ENCODE measurements at places on chromosomes 2 and 18.

- no peak for DNase-seq
Measured at GRCh38 chr2:19519045-19519444, 160.6 kb upstream of the OSR1 start.

GRCh38 chr2:68426848-68427579 lies 40.1 kb downstream of the FBXO48 start:
- no peak for DNase-seq

- no peak for DNase-seq
Measured at GRCh38 chr2:28583899-28584553, 88.2 kb downstream of the PLB1 start.

- DNase-seq: no peak
Measured at GRCh38 chr2:14072338-14072737, 560.2 kb upstream of the LRATD1 start.

DNA sequence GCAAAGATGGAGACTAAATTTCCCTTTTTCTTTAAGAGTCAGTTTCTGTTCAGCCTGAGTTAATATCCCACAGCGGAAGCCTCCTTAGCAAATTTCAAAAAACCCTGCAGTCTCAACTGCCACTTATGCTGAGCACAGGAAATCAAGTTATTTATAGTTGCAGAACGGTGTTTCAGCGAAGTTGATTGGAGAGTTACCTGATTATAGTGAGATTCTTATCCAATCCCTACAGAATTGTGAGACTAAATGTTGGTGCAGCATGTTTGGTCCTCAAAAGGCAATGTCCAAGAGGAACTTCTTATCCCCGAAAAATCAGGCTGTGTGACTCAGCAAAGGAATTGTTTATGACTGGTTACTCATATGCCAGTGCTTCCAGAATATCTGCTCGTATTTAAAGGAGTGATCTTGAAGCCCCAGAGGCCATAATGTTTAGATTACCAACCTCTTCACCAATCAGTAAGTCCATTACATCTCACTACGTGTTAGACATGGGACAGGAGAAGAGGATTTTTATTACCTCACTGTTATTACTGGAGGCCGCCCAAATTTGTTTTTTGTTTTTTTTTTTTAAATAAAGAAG lies 67.9 kb downstream of the LRRFIP1 start:
- no peak for DNase-seq

- DNase-seq: no peak
Measured at GRCh38 chr2:73290049-73290839, 3.1 kb downstream of the EGR4 start.

DNA sequence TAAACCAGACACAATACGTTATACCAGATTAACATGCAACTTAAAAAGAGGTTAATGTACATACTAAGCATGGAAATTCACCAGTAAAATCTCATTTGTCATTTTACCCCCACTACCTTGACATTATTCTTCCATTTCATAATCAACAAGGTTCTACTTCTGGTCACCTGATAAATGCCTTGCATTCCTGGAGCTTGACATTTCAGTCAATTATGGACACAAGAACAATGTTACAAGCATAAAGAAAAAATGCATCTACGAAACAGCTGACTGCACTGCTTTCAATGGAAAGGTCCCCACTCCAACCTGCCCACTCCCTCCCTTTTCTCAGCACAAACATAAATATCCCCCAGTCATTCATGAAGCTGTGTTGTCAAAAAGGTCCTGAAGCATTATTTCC lies 31.4 kb downstream of the ARL5A start:
- DNase-seq: no peak

DNA sequence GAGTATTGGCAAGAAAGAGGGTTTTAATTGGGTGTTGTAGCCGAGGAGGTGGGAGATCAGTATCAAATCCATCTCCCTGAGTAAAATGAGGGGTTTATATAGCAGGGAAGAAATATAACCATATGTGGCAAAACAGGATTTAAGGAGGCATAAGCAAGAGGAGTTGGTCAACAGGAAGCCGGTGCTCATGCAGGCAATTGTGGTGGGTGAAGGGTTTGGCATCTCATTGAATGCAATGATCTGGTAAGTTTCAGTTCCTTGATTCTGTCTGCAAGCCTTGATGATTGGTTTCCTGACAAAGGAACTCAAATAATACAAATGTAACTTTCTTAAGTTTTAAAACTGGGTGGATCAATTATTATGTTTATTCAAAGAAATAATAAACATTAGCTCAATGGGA lies 564.4 kb upstream of the LINC00305 start:
- no peak for DNase-seq

DNA sequence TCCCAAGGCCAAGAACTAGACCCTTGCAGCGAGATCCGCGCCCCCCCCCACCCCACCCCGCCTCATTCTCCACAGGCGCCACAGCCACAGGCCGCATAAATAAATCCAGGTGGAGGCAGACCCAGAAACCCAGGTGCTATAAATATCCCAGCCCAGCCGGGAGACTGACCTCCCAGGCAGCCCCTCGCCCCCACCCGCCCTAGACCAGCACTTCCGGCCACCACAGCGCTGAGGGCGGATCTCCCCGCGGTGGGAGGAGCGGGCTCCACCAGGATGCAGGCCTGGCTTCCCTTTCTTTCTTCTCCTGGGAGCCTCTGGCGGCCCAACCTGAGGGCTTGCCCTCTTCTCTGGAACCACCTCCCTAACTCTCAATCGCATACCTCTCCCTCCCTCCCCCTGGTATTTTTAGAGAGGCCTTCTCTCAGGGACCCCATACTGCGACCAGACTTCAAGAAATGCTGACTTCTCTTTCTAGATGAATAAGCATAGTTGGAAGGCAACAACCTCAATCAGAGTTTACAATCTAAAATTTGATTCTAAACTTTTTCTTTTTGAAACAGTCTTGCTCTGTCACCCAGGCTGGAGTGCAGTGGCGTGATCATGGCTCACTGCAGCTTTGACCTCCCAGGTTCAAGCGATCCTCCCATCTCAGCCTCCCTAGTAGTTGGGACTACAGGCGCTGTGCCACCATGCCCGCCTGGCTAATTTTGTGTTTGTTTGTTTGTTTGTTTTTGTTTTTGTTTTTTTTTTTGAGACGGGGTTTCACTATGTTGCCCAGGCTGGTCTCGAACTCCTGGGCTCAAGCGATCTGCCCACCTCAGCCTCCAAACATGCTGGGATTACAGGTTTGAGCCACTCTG lies 55.0 kb downstream of the PKDCC start:
- DNase-seq: no peak

GRCh38 chr18:55506074-55506473 lies 81.9 kb downstream of the TCF4 start:
- DNase-seq: no peak

GRCh38 chr2:134668821-134669220 lies 50.0 kb downstream of the TMEM163 start:
- DNase-seq: no peak

GRCh38 chr18:22228976-22229375 lies 59.6 kb downstream of the GATA6 start:
- no peak for DNase-seq

GRCh38 chr18:392928-393573 lies 107.5 kb downstream of the COLEC12 start:
- no peak for DNase-seq

DNA sequence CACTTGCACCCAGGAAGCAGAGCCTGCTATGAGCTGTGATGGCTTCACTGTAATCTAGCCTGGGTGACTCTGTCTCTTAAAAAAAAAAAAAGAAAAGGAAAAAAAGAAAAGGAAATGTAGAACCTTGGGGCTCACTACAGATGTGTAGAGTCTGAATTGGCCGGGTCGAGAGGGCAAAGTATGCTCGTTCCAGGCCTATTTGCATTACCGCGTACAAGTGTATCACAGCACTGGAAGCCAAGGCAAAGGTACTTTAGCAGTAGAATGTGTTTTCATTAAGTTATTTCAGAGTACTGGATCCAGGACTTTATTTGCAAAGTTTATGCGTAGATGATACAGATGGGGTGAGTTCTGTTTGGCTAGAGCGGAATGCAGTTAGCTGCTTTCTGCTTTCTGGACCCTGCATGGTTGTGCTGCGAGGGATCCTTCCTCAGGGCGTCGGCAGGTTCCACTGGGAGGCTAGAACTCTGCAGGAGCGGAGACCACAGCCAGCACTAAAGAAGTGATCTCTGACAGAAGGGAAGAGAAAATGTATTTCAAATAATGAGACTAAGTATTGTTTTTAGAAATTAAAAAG lies 51.8 kb downstream of the LDLRAD4 start:
- DNase-seq: no peak

DNA sequence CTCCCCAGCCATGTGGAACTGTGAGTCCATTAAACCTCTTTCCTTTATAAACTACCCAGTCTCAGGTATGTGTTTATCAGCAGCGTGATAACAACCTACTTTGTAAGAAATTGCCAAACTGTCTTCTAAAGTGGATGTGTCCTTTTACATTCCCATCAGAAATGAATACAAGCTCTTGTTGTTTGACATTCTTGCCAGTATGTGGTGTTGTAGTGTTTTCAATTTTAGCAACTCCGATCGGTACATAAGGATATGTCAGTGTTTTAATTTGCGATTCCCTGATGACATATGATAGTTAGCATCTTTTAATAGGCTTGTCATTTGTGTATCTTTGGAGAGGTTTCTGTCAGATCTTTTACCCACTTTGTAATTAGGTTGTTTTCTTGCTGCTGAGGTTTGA lies 1156.3 kb upstream of the CRIM1 start:
- DNase-seq: no peak

- no peak for DNase-seq
Measured at GRCh38 chr2:170815746-170816503, 762 bp upstream of the GAD1 start.

- DNase-seq: no peak
Measured at GRCh38 chr18:23588836-23589560, 2.7 kb upstream of the NPC1 start.

DNA sequence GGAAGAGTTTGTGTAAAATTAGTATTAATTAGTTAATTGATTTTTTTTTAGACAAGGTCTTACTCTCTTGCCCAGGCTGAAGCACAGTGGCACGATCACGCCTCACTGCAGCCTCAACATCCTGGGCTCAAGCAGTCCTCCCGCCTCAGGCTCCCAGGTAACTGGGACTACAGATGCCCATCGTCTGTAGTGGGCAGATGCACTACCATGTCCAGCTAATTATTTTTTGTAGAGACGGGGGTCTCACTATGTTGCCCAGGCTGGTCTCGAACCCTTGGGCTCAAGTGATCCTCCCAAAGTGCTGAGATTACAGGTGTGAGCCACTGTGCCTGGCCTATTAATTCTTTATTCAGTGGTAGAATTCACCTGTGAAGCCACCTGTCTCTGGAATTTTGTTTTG lies 41.1 kb downstream of the UBE2F start:
- no peak for DNase-seq

DNA sequence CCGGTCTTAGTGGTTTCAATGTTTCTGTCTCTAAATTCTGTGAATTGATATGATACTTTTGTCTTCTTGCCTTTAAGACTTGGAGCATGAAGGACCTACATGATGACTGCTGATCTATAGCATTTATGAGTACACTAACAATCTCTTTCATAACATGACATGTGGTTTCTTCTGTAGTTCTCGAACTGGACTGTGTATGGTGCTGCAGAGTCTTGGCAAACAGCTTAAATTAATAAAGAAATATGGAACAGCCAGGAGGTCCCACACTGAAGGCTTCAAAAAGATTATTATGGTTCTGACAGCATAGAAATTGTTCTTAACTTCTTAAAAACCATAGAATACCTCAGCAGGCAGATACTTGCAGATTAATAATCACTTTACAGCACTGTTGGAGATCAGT lies 145.0 kb downstream of the DCC start:
- no peak for DNase-seq

GRCh38 chr2:125837611-125838010 lies 818.3 kb upstream of the GYPC start:
- DNase-seq: no peak

- no peak for DNase-seq
Measured at GRCh38 chr2:167142554-167142953, 254.3 kb downstream of the XIRP2 start.

GRCh38 chr2:68418855-68419254 lies 48.2 kb downstream of the FBXO48 start:
- no peak for DNase-seq

GRCh38 chr2:154433010-154433409 lies 265.5 kb upstream of the KCNJ3 start:
- DNase-seq: no peak

GRCh38 chr2:133986881-133987795 lies 266.7 kb upstream of the MGAT5 start:
- DNase-seq: peak; percentile 23

DNA sequence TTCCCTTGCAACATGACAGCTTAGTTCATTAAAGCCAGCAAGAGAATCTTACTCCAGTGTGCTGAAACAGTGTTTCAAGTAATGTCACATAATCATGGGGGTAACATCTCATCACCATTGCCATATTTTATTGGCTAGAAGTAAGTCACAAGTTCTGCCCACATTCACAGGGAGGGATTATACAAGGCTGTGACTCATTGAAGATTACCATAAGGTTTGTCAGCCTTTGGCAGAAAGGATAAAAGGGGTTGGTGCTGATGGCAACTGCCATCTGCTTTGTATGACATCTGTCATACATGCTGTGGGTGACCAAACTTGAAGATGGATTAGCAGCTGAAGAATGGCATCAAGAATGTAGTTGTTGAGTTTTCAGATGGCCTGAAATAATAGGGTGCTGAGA lies 61.2 kb downstream of the KCNE4 start:
- DNase-seq: no peak

- no peak for DNase-seq
Measured at GRCh38 chr2:60320724-60321123, 232.7 kb downstream of the BCL11A start.

- no peak for DNase-seq
Measured at GRCh38 chr2:144198116-144198515, 321.8 kb downstream of the ZEB2 start.

DNA sequence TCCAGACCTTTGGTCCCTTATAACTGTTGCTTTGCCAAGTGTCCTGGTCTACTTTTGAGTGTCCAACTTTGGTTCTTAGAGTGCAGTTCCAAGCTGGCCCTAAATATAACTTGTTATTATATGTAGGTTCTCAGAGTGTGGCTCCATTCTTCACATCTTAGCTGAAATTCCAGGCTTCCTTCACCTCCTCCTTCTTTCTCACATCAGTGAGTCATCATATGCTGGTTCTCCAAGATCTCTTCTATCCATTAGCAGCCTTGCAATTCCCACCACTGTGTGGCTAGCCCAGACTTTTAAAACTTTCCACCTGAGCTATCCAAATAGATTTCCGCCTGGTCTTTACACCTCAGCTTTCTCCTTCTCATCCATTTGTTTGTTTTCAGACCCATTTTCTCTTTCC lies 12.6 kb upstream of the CXCR4 start:
- no peak for DNase-seq

- DNase-seq: no peak
Measured at GRCh38 chr18:78986018-78986481, 6.4 kb downstream of the SALL3 start.

GRCh38 chr2:216012133-216012829 lies 1.1 kb downstream of the MREG start:
- no peak for DNase-seq

DNA sequence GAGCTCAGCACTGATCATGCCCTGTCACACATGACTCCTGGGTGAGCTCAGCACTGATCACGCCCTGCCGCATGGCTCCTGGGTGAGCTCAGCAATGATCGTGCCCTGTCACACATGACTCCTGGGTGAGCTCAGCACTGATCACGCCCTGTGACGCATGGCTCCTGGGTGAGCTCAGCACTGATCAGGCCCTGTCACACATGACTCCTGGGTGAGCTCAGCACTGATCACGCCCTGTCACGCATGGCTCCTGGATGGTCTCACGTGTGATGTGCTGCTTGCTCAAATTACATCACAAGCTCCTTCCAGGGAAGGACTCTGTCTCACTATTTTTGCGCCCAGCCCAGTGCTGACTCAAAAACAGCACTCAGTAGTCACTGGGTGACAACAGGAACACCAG lies 258.0 kb downstream of the HDAC4 start:
- DNase-seq: no peak

GRCh38 chr18:79275992-79276391 lies 119.7 kb upstream of the NFATC1 start:
- DNase-seq: no peak

Data from substantia nigra (tissue), 51 donors.